ENCODE measurements at places on chromosomes 2 and 18. TPM values are rescaled to one million over a fixed set of nuclear protein-coding genes. Genes with fewer than 3 reads are reported as not detected.

DNA sequence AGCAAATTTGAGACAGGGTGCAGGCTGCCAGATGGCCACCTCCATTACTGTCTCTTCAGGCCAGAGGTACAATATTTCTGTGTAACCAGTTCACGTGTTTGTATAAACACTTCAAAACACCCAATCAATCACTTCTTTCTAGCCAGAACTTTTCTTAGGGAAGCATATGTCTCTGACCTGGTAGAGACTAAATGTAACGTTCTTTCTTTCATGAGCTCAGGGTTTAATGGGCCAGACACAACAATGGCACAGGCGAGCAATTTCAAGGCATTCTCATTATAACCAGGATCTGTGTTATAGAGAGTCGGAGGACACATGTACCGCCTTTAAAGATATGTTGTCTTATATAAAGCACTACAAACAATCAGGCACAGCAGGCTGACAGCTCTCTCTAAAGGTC, 1846.4 kb upstream of the PIK3C3 start:
- no peak for DNase-seq

- DNase-seq, result no peak
Observed at GRCh38 chr2:138814123-138814898, 34.1 kb upstream of the NXPH2 start.

- no peak for DNase-seq
Observed at GRCh38 chr2:95334916-95335641, 37.9 kb downstream of the KCNIP3 start.

MITD1 gene
- 22.2 TPM for polyA plus RNA-seq

DNA sequence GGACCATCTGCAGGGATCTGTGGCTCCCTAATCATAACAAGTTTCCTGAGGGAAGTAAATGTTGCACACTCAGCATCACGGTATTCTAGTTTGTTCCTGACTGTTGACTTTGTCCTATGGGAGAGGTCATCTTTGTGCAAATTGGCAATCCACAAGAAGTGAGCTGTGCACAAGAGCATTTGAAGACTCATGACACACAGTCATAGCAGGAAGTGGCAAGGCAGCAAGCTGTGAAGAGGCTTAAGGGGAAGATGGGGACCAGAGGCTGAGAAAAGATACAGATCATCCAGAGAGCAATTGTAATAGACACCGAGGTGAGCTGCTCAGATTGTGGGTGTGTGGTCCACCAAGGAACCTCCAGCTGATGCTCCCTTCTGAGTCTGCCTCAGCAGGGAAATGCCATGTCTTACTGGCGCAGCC, 2.7 kb downstream of the TNP1 start:
- DNase-seq, result no peak

DNA sequence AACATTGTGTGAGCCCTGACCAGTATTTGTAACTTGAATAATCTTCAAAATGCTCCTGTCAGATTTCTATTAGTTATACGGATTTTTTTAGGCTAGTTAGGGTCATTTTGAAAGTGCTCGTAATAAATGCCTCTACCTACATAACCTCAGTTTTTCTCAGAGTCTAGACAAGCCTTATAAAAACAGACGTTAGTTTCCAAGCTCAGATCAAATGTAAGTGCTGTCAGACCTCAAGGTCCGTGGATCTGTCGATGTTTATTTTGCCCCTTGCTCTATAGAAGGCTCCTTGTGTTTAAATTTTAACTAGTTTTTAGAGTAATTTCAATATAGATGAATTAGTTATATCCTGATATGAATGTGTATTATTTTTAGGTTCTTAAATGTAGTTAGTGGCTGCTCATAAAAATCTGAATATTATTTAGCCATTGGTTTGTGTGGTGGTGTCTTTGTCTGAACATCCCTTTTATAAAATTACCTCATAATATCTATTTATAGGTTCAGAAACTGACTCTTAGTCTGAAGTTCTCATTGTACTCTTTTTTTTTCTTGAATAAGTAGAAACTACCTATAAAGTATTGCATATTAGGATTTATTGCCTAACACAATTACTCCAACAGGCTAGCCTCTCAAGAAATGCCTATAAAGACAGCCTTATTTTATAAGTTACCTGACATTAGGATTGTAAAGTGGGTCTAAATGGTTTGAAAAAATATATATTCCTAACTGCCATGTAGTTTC, 71.1 kb downstream of the MTA3 start:
- DNase-seq, result no peak

DNA sequence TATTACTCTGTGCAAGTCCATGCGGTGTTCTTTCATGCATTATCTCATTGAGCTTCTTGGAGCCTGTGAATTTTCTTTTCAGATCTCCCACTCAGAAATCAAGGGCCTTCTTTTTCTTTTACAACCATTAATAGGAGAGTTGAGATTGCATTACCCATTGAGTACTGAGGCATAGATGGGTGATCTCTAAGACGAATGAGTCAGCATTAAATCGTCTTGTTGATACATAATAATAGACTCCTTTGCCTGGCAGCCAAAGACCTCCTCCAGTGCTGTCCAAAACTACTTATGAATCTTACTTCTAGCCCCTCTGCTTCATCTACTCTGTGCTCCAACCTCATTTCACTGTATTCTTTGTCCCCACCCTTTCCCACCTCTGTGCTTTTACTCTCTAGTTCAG, 180.5 kb downstream of the AGPS start:
- DNase-seq, result no peak

LOXL3 gene
- 0.21 TPM for polyA plus RNA-seq

DNA sequence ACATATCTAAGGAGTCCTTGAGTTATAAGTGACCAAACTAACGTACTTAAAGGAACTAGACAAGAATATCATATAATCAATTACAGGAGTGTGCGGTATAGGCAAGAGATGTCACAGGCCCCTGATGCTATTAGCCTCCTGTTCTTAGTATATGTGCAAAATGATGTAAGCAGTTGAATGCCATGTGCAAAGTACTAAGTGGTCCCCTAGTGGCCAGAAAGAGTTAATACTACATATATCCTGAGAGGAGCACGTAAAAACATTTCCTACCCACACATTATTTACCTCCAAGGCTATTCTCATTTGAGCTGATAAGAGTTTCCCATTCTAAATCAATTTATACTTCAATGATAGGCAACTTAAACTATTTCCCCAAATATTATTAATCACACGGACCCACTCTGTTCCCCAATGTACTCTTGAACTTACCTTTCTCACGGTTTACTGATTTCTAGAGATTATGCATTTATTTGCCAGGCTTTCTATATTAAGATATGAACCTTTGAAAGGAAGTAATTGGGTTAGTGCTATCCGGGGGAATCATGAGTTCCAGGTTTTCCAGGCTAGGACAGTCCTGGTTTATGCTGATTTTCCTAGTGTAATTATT, 158.0 kb upstream of the KLHL14 start:
- DNase-seq, result peak; percentile 11

KLHL41 gene
- polyA plus RNA-seq, result 0.08 TPM

- DNase-seq, result no peak
Observed at GRCh38 chr2:191797500-191797899, 49.4 kb downstream of the CAVIN2 start.

FAHD2B gene
- polyA plus RNA-seq, result 7.6 TPM

GRCh38 chr18:23921716-23922285, 92.8 kb upstream of the TTC39C start:
- no peak for DNase-seq

GRCh38 chr2:15448250-15448839, 112.8 kb downstream of the NBAS start:
- DNase-seq, result no peak

CD8B2 gene
- not detected for polyA plus RNA-seq

CAPN14 gene
- 2.2 TPM for polyA plus RNA-seq

GRCh38 chr18:79568543-79569205, 110.9 kb upstream of the CTDP1 start:
- DNase-seq, result no peak

- no peak for DNase-seq
Observed at GRCh38 chr2:54708584-54709335, 14.7 kb upstream of the EML6 start.

DNA sequence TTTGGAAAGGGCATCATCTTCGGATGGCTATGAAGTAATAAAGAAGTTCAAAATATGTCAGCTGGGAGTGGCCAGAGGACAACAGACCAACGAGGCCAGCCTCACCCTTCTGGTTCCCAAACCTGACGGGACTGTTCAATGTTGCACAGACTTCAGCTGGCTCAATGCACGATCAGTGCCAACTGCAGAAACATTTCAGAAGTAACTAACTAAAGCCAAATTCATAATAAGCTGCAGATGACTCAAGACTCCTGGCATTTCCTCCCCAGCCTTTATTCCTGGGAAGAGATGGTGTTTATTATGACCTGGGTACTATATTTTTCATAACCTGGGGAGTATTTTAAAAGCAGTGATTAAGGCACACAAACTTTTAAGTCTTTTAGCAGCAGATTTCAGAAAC, 3.8 kb upstream of the ATP6V1C2 start:
- DNase-seq, result peak; percentile 17

- no peak for DNase-seq
Observed at GRCh38 chr2:61536180-61536571, 2.0 kb downstream of the XPO1 start.

CXCR1 gene
- 14.5 TPM for polyA plus RNA-seq

AKAIN1 gene
- not detected for polyA plus RNA-seq

DNA sequence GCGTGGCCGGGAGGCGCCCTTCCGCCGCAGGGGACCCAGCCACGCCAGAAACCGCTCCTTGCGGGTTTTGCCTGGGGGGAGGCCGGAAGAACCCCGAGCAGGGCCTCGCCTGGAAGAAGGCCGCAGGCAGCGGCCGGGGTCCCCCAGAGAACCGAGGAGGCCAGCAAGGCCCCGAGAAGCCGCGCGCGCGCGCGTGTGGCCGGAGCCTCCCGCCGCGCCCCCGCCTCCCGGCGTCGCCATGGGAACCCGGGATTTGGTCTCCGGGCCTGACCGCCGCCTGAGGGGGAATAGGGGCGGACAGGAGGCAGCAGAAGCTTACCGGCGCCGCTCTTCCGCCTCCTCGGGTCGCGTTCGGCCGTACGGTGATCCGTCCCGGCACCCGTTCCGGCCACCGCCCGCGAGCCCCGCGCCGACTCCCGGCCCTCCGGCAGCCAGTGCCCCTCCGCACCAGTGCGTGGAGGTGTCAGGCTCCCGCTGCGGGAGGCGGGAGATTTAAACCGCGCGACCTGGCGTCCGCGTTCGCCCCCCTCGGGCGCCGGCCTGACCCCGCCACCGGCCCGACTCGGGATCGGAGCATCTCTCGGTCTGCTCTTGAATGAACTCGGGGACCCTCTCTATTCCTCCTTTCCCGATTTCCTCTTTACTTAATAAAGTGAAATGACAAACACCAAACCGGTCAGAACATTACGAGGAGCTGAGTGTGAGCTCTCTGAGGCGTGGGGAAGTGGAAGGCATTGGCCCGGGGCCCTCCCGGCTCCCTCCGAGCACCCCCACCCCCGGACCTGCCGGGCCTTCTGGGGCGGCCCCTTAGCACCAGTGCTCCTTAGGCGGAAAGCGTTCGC, at the start of gene ICA1L:
TSS of gene ICA1L (minus strand) at position 467 of the 842 bp plus-strand sequence. CDS start 42,757 bp downstream, outside the sequence.
- no peak for DNase-seq

DNA sequence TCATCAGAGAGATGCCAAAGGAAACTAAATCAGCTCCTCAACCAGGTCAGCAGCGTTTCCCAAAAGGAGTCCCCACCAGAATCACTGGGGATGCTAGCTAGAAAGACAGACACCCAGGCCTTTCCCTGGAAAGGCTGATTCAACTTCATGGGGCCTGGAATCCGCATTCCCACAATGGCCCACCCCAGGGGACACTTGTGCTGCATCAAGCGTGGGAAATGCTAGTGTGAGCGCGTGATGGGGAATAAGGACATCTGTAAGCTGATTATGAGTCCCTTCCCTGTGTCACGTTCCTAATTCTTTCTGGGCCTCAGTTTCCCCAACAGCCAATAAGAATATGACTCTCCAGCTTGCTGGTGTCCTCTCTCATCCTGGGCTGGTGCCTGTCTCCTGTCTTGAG, 2.2 kb upstream of the WNT10A start:
- no peak for DNase-seq

DNA sequence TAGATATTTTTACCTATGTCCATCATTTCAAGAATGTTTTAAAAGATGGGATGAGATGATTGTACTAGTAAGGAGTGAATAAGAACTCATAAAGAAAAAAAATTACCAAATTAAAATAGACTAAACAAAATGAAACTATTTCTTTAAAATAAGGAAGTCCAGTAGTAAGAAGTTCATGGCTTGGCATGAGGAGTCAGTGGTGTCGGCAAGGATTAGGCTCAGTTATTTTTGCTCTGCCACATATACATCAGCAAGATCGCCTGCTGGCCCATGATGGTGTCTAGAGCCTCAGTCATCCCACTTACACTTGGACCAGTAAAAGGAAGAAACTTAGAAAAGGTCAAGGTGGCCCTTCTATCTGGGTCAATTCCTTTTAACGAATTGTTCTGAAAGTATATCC, 300.9 kb upstream of the SLC8A1 start:
- no peak for DNase-seq

ARID5A gene
- 1.6 TPM for polyA plus RNA-seq

GRCh38 chr2:216315802-216316603, 56.3 kb downstream of the MARCHF4 start:
- no peak for DNase-seq

- no peak for DNase-seq
Observed at GRCh38 chr2:235582729-235583128, 88.9 kb downstream of the AGAP1 start.

CCDC141 gene
- not detected for polyA plus RNA-seq

SRD5A2 gene
- 0.04 TPM for polyA plus RNA-seq

LYG2 gene
- polyA plus RNA-seq, result 0.24 TPM

DNA sequence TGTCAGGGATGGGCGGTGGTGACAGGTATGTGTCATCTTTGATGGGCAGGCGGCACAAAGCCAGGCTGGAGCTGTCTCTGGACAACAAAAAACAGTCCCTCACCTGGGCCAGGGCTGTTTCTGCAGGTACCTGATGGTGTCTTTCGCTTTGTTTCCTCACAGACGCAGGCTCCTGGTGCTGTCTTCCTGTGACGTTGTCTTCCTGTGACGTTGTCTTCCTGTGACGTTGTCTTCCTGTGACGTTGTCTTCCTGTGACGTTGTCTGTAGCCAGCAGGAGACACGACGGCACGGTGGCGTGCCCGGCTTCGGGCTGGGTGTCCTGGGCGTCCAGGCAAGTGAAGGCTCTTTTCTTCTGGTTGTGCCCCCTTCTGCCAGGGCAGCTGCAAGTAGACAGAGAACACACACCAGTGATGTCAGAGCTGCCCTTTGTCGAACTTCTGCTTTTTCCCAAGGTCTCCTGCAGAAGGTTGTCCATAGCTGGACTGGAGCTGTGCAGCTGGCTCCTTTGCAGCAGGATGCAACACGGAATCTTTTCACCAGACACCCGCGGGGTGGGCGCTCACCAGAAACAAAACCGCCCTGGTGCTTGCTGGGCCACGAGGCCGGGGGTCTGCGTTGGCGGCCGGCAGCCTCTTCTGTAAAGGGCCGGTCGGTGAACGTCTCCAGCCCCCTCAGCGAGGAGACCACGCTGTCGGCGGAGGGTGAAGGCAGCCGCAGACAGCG, 21.1 kb downstream of the GPR35 start:
- no peak for DNase-seq

PPM1G gene
- 86.8 TPM for polyA plus RNA-seq

- no peak for DNase-seq
Observed at GRCh38 chr18:72830109-72830508, 37.7 kb downstream of the NETO1 start.
